ENCODE measurements at places on chromosomes 2 and 18.

DNA sequence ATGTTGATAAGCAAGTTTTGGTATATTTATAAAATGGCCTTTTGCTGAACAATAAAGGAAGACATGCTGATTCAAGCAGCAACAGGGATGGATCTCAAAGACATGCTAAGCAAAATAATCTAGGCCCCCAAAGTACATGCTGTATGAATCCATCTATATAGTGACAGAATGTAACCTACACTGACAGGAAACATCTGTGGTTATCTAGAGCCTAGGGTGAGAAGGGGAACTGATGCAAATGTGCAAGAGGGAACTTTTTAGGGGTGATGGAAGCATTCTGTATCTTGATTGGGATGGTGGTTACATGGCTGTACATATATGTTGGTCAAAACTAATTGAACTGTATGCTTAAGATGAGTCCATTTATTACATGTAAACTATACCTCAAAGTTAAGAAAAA is 24.2 kb downstream of the CNRIP1 start:
- DNase-seq: no peak

- DNase-seq: no peak
Observed at GRCh38 chr2:106159866-106160785, 34.0 kb downstream of the UXS1 start.

DNA sequence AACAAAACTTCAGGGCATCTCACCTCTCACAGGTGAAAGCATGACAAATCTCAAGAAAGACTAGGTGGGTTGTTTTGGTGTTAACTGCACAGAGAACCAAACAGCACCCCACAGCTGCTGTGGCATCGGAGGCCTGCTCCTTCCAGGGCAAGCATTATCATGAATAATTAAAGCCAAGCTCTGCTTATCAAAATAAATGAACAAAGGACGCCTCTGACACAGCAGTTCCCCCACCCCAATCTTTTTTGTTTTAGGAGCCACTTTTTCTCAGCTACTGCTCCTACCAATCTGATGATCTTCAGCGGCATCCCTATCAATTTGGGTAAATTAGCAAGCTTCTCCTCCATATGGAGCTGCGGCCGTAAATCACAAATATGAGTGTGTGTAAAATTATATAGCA is 58.6 kb downstream of the KLF7 start:
- no peak for DNase-seq

DNA sequence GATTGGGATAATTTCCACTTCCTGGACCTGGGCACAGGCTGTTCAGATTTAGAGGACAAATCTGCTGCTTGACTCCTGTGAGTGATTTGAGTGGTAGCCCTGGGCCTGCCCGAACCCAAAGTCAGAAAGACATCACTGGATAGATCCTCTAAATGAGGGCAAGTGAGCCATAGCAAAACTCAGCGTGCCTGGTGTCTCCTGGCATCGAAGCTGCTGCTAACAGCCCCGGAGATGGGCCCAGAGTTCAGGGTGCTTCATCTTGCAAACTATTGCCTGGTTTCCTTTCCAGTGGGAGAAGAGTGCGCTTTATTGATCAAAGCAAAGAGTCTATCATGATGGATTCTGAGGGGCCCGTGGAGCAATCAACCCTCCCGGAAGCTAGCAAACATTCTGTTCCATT is 153.1 kb upstream of the KLHL29 start:
- no peak for DNase-seq

GRCh38 chr2:173970516-173970924 is 5.3 kb upstream of the SP3 start:
- DNase-seq: no peak

- no peak for DNase-seq
Observed at GRCh38 chr2:181130686-181131085, 150.3 kb downstream of the UBE2E3 start.

GRCh38 chr2:149400997-149401396 is 70.6 kb downstream of the LYPD6 start:
- DNase-seq: peak; percentile 87

- peak; percentile 64 for DNase-seq
Observed at GRCh38 chr2:237421542-237422116, 7.7 kb upstream of the COL6A3 start.

DNA sequence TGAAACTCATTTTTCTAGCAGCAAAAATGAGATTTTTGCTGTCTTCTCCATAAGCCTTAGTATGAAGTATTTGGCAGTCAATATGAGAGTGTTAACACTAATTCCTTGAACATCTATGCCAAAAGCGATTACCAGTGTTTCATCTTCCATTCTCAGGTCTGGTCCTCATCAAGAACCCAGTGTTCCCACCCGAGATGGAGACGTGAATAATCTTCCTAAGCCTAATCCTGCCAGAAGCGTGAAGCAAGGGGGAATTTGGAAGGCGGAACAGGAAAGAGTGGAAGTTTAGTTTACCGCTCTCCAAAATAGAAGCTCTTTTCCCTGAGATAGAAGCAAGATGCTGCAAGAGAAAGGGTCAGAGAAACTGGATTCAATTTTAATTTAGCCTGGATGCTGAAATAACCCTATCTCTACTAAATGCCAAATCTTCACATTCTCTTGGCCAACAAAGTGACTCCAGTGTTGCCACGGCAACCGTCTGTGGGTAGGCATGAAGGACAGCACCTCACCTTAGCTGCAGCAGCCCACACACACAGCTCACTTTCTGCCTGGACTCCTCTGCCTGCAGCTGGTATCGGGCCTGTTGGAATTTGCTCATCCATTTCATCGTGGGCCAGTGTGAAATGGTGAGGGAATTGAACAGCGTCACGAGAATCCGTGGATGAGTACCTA is 711.1 kb downstream of the CBLN2 start:
- DNase-seq: no peak

DNA sequence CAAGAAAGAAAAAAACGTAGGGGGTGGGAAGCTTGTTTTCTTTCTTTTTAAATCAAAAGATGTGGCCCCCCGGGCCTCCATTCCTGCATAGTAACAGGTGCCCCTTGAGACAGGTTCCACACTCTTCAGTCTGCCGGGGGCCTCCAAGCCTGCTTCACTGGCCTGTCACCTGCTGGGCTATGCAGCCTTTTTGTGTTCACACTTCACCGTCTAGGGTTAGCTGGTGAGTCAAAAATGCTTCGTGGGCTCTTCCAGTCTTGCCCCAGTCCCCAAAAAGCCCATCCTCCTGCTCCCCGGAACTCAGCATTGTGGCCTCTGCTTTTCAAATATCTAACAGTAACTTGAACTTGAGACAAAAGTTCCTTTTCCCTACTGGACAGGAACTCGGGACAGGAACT is 67.9 kb downstream of the POLR1A start:
- DNase-seq: no peak

- DNase-seq: no peak
Observed at GRCh38 chr2:195646424-195646823, 10.6 kb upstream of the SLC39A10 start.

DNA sequence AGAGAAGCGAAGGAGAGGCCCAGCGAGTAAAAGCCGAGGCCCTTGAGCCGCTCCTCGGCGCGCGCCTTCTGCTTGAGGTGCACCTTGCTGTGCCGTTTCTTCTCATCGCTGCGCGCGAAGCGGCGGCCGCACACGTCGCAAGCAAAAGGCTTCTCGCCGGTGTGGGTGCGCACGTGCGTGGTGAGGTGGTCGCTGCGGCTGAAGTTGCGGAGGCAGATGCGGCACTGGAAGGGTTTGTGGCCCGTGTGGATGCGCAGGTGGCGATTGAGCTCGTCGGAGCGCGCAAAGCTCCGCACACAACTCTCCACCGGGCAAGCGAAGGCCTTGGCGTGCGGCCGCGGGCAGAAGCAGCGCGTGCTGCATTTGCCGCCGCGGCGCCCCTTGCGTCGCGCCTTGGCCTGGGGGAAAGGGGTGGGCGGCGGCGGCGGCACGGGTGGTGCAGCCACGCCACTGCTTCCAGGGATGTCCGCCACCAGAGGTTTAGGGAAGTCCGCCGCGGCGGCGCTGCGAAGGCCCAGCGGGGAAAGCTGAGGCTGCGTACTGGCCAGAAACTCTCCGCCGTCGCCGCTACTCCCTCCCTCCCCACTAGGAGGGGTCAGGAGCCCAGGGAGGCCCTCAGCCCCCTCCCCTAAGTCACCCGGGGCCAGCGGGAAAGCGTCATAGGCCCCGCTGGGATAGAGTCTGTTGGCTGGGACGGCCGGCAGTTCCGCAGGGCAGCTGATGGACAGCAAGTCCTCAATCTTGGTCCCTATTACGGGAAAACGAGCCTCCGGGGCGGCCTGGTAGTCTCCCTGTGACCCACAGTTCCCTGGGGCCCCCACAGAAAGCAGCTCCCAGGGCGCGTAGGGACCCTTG is 1.7 kb downstream of the EGR4 start:
- DNase-seq: no peak

DNA sequence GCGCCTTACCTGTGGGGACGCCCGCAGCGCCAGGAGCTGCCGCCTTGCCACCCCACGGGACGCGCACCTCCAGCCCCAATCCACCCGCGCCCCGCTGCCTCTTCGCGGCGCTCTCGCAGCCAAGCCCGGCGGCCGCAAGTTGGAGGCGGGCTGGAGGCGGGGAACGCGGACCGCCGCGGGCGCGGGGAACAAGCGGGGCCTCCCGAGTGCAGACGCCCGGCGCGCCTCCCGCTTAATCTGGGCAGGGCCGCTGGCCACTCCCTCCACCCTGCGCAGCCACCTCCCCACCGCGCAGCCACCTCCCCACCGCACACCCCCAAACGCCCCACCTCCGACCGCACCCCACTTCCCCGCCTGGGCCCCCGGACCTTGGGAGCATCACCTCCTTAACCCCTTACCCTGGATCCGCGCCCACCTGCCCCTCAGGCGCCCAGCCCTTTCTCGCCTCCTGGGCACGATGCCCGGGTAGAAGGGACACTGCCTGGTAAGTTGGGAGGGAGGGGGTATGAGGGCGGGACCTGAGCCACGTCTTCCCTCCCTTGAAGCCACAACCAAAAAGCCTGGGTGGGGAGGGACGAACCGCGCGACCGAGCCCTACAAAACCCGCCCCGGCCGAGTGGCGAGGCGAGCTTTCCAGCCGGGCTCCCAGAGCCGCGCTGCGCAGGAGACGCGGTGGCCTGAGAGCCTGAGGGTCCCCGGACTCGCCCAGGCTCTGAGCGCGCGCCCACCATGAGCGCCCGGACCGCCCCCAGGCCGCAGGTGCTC is at the start of the genes COL4A3 and COL4A4:
Gene COL4A3, plus strand, starts transcription at position 627 of the 765 bp plus-strand sequence. Its CDS starts 103 bp downstream, at position 730.
Gene COL4A4, minus strand, starts transcription at position 208 of the 765 bp plus-strand sequence. CDS start 16,722 bp downstream, outside the sequence.
- no peak for DNase-seq

GRCh38 chr2:145755019-145755837 is 1235.3 kb upstream of the ZEB2 start:
- DNase-seq: no peak

All from HS-5 (cell line).